ENCODE measurements at places on chromosomes 3 and 15.
A peak's percentile ranks its signal among the peaks of the same experiment; 100 is the strongest.

GRCh38 chr3:155852341-155852740 is 1.9 kb downstream of the SLC33A1 start:
- no peak for DNase-seq

DNA sequence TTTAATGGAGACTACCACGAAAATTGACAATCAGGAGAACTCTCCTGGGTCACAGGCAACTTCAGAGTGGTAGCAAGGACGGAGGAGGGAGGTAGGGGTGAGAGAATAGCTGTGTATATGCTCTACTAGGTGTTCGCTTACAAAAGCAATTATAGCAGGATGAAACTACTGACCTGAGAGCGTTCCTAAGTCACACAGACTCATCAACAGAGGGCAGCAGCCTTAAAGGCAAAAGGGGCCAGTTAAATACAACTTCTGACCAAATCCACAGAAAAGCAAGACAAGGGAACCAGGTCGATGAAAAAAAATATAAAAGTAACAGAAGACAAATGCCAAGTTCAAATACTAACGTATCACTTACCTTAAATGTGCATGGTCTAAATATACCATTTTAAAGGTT is 894.6 kb downstream of the PLOD2 start:
- DNase-seq, result no peak

DNA sequence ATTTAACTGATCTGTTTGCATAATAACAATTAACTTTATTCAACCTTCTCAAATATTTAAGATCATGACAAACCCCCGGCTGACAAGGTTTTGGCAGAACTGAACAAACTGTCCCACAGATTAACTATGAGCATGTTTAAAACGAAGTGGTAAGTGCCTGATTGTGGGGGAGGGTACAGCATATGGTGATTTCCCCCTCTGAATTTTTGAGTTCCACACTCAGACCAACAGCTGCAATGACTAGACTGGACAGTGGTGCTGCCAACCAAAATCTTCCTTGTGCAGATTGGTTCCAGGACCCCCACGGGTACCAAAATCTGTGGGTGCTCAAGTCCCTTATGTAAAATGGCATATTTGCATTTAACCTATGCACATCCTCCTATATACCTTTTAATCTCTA is 449.5 kb downstream of the SHQ1 start:
- DNase-seq, result no peak

DNA sequence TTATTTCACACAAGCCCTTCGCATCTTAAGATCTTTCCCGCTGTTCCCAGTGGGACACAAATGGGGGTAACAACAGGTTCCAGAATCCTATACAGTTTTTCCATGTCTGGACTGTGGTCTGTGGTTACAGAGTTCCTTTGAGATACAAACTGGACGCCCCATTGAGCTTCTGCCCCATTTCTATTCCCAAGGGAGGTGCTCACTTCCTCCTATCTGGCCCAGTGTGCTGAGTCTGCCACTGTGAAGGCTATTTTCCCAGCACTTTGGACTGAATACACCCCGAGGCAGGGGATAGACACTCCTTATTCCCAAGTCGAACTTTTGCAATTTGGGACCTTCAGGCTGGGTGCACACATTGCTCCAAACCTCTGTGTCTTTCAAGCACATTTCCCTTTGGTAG is 44.0 kb downstream of the MESD start:
- DNase-seq, result no peak

- DNase-seq, result no peak
These were observed 14.9 kb upstream of the SELENOT start for GRCh38 chr3:150588027-150588830.

DNA sequence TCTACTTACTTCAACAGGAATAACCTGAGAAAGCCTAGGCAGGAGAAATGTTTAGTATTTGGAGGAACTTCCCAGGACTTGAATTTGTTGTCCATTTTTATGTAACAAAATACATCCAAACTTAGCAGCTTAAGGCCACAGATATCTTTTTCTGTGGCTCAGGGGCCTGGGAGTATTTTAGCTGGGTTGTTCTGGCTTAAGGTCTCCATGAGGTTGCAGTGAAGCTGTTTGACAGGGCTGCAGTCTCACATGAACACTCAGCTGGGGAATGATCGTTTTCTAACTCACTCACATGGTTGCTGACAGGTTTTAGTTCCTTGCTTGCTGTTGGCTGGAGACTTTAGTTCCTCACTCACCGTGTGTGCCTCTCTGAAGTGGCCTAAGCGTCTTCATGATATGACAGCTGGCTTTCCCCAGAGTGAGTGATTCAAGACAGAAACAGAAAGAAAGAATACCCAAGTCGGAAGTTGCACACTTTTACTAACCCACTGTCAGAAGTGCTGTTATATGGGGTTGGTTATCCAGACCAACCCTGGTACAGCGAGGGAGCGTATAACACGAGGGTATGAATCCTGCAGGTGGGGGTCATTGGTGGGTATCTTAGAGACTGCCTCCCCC is 229.7 kb upstream of the TBL1XR1 start:
- DNase-seq, result peak; percentile 24

DNA sequence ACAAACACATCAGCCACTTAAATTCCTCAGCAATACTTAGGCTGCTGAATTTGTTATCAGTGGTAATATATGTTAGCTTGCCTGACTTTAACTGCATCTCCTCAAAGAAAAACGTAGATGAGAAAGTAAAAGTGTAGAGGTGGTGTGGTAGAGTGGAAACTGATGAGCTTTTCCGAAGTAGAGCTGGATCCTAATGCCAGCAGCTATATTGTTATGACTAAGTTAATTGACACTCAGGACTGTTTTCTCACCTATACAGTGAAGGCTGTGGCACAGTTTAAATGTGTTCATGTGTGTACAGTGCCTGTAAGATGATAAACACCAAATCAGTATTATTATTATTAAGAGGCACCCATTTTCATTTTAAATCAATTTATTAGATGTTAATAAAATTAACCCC is 174.9 kb downstream of the TNIK start:
- no peak for DNase-seq

Data from T-cell (primary cell).